ENCODE measurements at places on chromosomes 13 and 19.

- no peak for DNase-seq
Observed at GRCh38 chr13:33251131-33251661, 34.4 kb downstream of the STARD13 start.

GRCh38 chr13:110319774-110320509, 12.9 kb downstream of the COL4A2 start:
- no peak for DNase-seq

GRCh38 chr13:43298816-43299215, 275.4 kb downstream of the DNAJC15 start:
- DNase-seq, result no peak

DNA sequence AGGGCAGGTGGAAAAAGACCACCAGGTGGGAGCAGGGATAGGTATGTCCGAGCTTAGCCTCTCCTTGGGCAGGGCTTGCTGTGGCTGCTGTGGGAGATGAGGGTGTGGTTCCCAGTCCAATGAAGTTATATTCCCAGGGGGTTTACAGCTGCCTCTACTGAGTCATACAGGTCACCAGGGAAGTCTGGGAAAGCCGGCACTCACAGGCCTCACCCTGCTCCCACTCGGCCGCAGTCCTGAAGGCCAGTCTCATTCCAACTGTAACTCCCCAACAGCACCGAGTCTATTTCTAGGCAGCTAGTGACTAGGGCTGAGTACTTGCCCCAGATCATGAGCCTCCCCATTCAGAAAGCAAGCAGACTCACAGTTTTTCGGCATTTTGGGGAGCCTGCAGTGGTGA, 77.1 kb downstream of the FNDC3A start:
- DNase-seq, result no peak

GRCh38 chr19:54136086-54136863, 1.3 kb upstream of the CNOT3 start:
- no peak for DNase-seq

- no peak for DNase-seq
Observed at GRCh38 chr19:44856421-44857083, 10.5 kb downstream of the NECTIN2 start.

- DNase-seq, result no peak
Observed at GRCh38 chr13:99326012-99326411, 18.8 kb upstream of the GPR183 start.

GRCh38 chr13:70814684-70815083, 706.4 kb upstream of the KLHL1 start:
- DNase-seq, result no peak

GRCh38 chr19:57887195-57887941, 1.5 kb downstream of the ZNF814 start:
- DNase-seq, result no peak

DNA sequence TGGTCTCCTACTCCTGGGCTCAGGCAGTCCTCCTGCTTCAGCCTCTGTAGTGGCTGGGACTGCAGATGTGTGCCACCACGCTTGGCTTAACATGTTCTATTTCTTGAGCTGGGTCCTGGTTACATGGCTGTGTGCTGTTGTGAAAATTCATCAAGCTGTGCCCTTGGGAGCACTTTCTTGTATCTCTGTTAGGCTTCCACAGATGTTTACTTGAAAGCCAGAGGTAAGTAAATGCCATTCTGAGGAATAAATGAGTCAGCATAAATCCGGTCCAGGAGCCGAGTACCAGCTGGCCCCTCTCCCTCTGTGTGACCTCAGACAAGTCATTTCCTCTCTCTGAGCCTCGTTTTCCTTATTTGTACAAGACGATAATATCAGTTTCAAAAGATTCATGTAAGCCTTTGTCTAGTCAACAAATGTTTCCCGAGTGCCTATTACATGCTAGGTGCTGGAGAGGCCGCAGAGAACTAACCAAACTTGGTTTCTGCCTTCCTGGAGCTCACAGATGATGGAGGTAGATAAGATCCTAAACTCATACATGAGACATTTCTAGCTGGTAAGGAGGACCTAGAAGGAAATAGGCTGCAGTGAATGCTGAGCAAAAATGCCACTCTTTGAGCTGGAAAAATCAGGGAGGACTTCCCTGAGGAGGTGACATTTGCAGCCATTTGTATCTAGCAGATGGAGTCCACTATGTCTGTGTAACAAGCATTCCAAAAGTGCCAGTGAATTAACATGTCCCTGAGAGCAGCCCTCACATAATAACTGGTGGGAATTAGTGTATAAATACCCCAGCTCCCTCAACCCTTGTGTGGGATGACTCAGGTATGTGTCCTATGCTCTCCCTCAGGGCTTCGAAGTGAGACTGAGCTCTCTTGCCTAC, 2.7 kb upstream of the RASAL3 start:
- DNase-seq, result peak; percentile 94

DNA sequence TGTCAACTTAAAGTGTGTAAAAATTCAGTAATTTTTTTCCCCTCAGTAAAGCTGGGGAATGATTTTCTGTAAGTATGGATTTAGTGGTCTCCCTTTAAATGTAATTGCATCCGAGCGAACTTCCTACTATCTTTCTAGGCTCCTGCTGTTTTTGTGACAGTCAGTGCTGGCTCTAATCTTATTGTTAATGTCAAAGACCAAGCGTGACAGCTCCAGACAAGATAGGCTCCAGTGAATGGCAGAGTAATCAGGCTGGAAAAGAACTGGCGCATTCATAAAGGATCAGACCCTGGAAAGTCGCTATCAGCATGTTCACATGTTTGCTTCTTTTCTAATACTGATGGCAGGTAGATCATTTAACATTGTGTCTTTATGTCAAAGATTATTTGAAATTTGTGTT, 908.0 kb upstream of the ATXN8OS start:
- no peak for DNase-seq

DNA sequence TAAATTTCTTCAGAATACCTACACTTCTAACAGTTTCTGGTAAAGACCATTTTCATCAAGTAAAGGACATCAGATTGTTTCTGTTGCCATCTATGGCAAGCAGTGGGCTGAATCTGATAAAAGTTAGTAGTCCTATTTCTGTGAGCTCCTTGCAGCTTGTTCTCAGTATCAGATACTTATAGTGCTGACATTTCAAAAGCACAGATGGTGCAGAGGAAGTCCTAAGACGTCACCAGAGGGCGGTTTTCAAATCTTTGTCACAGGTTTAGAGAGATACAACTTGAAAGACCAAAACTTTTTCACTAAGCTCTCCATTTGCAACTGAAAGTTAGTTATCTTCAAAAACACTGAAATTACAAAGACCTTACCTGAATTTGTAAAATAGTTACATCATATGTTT, 719.8 kb downstream of the SLITRK1 start:
- no peak for DNase-seq

GRCh38 chr13:36530861-36531590, 98.7 kb downstream of the CCNA1 start:
- no peak for DNase-seq

DNA sequence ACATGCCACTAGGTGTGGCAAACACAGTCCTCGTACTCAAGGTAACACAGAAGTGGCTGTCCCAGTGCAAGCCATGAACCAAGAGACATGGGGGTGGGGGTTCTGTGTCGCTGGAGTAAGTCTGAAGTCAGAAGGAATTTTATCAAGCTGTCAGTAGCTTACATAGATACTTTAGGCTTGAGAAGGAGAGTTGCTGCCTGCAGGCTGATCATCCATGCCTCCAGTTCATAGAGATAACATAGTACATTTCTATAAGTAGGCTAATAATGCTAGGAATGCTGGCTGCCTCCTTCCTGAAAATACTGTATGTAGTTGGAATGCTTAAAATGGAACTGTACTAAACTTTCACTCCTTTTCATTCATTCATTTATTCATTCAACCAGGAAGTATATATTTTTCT, 70.1 kb downstream of the CAB39L start:
- no peak for DNase-seq

- peak; percentile 41 for DNase-seq
Observed at GRCh38 chr19:13163609-13164342, 13.6 kb downstream of the IER2 start.

DNA sequence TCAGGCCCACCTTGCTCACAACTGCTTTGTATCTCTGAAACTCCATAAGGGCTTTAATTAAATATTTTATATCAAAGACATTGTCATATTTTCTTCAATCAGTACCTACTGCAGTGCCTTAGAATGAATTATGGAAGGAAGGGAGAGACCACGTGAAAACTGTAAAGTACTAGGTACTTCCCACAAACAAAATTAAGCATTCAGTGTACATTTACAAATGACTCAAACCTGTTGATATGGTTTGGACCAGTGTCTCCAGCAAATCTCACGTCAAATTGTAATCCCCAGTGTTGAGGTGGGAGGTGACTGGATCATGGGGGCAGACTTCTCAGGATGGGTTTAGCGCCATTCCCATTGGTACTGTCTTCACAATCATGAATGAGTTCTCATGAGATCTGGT, 23.2 kb downstream of the KCTD12 start:
- DNase-seq, result no peak

DNA sequence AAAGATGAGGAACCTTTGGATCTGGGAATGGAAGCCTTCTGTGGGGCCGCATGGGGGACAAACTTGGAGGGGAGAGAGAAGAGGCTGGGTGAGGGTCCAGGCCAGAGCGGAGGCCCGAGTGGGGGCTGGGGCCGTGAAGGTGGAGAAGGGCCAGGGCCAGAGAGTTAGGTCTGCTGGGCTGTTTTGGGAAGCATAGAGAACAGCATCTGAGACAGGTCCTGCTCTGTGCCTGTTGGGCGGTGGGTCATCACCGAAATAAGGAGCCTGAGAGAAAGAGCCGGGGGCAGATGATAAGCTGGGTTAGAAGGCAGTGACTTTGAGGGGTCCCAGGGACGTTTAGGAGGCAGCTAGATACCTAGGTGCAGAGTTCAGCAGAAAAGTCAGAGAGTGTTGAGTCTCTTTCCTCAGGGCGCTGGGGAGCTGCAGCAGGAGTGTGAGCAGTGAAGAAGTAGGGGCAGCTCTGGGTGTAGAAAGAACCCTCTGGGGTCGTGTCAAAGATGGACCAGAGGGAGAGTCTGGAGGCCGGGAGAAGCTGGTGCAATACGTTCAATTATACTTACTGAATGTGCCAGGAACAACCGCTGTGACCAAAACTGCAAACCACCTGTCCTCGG, 2.7 kb downstream of the SPACA6 start:
- DNase-seq, result no peak

DNA sequence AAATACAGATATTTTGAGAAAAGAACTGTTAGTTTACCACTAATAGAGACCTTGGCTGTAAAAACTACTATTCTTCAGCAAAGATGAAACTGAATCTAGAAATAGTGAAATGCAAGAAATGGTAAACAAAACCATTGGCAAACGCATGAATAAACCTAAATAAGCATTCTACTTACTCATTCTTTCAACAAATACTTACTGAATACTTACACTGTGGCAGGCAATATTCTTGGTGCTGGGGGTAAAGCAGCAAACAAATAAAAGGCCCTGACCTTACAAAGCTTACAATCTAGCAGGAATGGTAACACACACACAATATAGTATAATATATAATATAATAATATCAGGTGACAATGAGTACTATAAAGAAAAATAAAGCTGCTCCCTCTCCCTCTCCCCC, 38.7 kb downstream of the KATNAL1 start:
- no peak for DNase-seq

- no peak for DNase-seq
Observed at GRCh38 chr19:50500060-50500752, 10.8 kb downstream of the JOSD2 start.

- no peak for DNase-seq
Observed at GRCh38 chr19:5205381-5205780, 135.2 kb downstream of the PTPRS start.

DNA sequence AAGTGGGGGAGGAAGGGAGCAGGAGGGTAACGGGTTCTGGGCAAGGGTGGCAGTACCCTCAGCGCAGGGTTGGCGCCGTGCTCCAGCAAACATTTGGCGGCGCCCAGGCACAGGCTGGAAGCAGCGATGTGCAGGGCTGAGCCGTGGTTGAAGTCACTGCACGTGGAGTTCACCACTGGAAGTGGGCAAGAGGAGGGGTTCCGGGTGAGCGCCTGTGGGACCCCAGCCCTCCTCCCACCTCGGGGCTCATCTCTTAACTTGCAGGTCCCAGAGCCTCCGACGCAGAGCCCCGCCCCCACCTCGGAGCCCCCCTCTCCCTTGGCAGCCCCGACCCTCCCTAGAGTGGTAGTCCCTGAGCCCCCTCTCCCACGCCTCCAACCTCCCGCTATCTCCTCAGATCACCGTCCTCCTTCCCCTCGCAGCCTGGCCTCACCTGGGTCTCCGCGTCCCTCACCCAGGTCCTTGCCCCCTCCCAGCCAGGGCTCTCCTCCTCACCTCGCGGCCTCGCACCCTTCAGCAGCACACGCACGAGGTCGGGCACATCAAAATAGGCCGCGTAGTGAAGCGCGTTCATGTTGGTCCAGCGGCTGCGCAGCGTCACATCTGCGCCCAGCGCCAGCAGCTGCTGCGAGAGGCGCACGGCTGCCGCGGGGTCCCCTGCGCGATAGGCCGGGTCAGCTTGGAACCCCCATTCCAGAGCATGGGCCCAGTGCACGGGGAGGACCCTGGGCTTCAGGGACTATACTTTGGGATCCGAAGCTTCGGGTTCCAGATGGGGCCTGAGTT, 6.4 kb downstream of the CLIP3 start:
- DNase-seq, result no peak

- no peak for DNase-seq
Observed at GRCh38 chr13:39767791-39768517, 112.5 kb downstream of the COG6 start.

DNA sequence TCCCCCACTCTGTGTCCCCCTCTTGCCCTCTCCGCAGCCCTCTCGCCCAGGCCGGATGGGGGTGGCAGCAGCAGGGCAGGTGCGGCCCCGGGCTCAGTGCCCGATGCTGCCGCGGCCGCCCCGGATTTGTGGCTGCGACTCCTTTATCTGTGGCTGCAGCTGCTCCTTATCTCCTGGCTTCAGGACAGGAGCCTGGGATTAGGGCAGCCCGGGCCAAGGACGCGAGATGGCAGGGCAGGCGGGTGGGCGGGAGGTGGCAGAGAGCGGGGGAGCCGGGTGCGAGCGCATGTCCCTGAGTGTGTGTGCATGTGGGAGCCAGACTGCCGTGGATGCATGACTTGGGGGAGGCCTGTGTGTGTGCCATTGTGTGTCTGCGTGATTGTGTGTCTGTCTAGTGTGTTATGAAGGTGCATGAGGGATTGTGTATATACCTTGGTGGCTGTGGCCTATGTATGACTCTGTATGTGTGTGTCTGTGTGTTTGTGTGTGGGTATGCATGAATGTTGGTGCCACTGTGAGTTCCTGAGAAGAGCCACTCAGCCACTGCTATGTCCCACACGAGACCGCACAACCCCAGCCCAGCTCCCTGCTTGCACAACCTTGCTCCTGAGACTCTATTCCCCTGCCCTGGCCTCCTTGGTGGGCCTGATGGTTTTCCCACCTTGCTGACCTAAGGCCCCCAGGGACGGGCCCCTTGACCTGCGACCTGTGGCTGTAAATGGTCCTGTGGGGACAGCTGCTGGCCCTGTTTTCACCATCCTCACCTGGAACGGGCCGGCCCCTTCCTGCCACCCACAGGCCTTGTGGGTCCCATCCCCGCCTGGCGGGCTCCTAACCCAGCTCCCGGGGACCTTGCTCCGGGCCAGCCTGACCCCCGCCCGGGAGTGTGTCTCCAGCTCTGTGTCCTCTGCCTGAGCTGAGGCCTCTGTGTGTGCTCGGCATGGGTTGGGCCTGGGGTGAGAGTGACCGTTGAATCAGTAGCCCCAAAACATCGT, 5.3 kb upstream of the NRTN start:
- DNase-seq, result no peak

- no peak for DNase-seq
Observed at GRCh38 chr13:99610702-99611289, 109.5 kb downstream of the TM9SF2 start.
